ENCODE measurements at places on chromosomes 16 and 17.
A peak's percentile ranks its signal among the peaks of the same experiment; 100 is the strongest.

GRCh38 chr16:9447195-9447551 is 355.7 kb downstream of the HAPSTR1 start:
- H3K27me3 ChIP-seq: no peaks in the 10 kb centered on the region
- no peaks in the 10 kb centered on the region for H3K36me3 ChIP-seq
- H3K27ac ChIP-seq: no peak overlapping the region
- no peak for DNase-seq

DNA sequence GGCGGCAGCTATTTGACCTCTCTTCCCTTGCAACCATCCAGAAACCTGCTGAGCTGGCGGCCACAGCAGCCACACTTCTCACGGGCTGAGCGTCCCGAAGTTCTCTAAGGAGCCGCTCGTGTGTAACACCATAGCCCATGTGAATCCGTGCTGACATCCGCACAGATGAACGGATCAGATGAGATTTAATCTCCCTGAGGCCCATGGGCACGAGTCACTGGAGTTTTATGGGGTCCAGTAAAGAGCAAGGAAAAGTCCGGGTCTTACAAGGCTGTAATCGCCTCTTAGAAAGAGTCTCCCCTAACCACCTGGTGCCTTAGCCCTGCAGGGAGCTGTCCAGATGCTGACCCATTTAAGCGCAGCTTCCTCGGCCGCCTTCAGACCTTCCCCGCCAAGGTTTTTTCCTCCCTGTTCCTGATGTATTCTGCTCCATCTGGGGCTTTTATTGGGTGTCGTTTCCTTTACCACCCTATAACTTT is 5.5 kb upstream of the CACNG5 start:
- H3K4me1 ChIP-seq: no peaks in the 10 kb centered on the region
- no peak overlapping the region for H3K27ac ChIP-seq
- no peaks in the 10 kb centered on the region for H3K36me3 ChIP-seq
- no peak for DNase-seq
- no peak overlapping the region for H3K4me3 ChIP-seq
- peaks cover 38% of the 10 kb centered on the region for H3K27me3 ChIP-seq

DNA sequence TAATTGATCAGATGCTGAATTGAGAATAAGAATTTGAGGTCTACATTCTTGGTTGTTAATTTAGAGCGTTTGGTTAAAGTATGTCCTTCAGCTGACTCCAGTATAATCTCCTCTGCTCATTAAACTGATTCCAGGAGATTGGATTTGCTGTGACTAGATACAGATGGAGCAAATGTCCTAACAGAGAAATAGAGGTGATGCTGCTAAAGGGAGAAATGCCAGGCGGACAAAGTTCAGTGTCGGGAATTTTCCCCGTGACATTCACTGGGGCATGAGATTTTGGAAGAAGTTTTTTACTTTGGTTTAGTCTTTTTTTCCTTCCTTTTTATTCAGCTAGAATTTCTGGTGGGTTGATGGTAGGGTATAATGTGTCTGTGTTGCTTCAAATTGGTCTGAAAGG is 19.0 kb downstream of the PRKAR1A start:
- no peak overlapping the region for H3K27ac ChIP-seq
- H3K36me3 ChIP-seq: peaks cover 97% of the 10 kb centered on the region
- no peak for DNase-seq
- H3K4me1 ChIP-seq: no peaks in the 10 kb centered on the region
- H3K27me3 ChIP-seq: no peaks in the 10 kb centered on the region

DNA sequence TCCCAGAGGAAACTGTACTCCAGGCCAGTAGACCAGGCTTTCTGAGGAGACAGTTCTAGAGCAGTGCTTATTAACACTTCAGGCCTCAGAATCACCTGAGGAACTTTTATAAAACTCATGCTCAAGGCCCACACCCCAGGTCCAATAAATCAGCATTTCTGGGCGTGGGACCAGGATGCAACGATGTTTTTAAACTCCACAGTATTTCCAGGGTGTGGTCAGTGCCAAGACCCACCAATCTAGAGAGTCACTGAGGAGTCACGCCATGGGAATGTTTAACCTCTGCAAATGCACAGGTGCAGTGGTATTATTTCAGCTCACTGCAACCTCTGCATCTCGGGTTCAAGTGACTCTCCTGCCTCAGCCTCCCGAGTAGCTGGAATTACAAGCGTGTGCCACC is 3.9 kb upstream of the TRPV1 start:
- H3K27me3 ChIP-seq: no peaks in the 10 kb centered on the region
- H3K36me3 ChIP-seq: peaks cover 52% of the 10 kb centered on the region
- H3K4me3 ChIP-seq: no peak overlapping the region
- H3K27ac ChIP-seq: no peak overlapping the region

DNA sequence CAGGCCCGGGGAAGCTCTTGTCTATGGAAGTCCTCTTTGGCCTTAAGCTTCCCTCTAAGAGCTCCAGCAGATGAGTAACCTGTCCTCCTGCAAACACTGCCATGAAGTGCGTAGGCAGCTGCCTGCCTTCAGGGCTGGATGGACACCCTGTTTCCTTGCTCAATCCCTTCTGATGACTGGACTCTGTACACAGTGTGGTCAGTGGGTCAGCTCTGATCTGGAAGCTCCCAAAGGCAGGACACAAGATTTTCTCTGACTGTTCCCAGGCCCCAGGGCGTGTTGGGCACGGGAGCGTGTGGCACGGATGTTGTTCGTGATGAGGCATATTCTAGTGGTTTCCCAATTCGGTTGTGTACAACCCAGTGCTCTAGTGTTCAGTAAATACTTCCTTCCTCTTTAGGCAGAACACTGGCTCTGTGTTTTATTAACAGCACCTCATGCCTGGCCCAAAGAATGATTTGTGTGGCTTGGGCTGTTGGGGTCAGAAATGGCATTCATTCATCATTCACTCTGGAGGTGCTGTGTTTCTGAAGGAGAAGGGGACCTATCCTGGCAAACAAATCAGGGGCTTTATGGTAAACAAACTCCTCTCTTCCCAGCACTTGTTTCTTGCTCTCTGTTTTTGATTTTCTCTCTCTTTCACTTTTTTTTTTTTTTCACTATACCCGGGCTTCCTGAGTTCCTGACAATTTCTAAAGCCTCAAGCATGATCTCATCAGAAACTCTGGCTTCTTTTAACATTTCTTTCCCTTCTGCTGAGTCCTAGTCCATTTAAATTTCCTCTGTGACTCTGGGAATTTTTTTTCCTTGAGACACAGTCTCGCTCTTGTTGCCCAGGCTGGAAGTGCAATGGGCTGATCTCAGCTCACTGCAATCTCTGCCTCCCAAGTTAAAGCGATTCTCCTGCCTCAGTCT is 12.0 kb upstream of the RNF157 start:
- no peak overlapping the region for H3K4me3 ChIP-seq
- H3K36me3 ChIP-seq: no peaks in the 10 kb centered on the region
- H3K4me1 ChIP-seq: peaks cover 19% of the 10 kb centered on the region
- H3K27ac ChIP-seq: peak overlapping the region; percentile 67

DNA sequence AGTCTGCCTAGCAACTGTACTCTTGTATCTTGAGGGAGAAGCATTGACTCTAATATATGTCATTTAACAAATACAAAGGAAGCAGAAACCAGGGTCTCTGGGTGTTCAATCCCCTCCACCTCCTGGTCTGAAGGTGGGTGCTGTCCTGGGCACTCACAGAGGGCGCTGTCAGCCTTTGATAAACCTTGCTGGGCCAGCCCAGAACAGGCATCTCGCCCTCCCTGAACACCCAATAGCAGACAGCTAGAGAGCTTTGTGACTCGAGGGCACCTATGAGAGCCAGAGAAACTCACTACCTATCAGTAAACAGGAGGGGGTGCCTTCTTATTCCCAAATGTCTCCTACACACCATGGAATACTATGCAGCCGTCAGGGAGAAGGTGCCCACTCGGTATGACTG is 6.4 kb upstream of the PIPOX start:
- H3K36me3 ChIP-seq: no peaks in the 10 kb centered on the region
- H3K4me1 ChIP-seq: no peaks in the 10 kb centered on the region
- H3K27ac ChIP-seq: no peak overlapping the region
- H3K27me3 ChIP-seq: peaks cover 33% of the 10 kb centered on the region
- H3K4me3 ChIP-seq: no peak overlapping the region
